ENCODE measurements at places on chromosomes 13 and 19.

GRCh38 chr13:38700051-38700450 is 13.2 kb downstream of the FREM2 start:
- no peak for DNase-seq

DNA sequence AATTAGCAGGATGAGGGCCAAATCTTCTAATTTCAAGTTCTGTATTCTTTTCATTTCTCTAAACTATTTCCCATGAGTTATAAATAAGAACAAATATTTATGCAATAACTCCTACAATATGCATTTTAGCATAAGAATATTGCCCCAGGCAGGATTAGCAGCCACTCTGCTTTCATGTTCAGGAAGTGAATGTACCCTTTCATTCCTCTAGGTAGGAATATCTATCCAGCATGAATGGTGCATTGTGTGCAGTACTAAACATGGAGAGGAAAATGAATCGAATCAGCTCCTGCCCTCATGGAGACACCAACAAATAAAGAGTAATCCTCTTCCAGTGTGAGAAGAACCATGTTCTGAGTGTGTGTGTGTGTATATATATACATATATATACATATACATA is 41.0 kb downstream of the LHFPL6 start:
- DNase-seq, result no peak

DNA sequence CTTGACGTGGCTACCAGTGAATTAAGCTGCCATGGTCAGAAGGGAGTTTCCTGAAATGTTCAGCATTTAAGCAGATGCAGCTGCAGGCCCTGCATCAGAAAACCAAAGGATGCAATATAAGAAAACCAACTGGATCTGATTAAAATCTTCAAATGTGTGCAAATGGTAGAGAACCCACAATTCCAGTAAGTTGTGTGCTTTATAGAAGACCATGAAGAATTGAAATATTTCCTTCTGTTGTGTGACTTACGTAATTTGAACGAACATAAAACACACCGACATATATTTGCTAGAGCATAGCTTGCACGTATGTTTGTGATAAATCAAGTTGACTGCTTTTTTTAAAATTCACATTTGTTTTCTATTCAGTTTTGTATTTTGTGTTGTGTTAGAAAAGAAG is 191.4 kb downstream of the COL4A1 start:
- DNase-seq, result no peak

- DNase-seq, result no peak
Observed at GRCh38 chr19:2869618-2870017, 2.5 kb downstream of the ZNF556 start.

GRCh38 chr13:91661692-91662490 is 263.5 kb downstream of the GPC5 start:
- no peak for DNase-seq

GRCh38 chr13:38121267-38121666 is 228.4 kb upstream of the UFM1 start:
- no peak for DNase-seq

Data from neural crest cell (in vitro differentiated cells).